ENCODE measurements at places on chromosomes 1 and 21.

GRCh38 chr1:66770694-66771093 is 18.4 kb downstream of the DYNLT5 start:
- no peak for DNase-seq

- no peak for DNase-seq
These were observed 3.5 kb downstream of the C1orf116 start for GRCh38 chr1:207028884-207029650.

DNA sequence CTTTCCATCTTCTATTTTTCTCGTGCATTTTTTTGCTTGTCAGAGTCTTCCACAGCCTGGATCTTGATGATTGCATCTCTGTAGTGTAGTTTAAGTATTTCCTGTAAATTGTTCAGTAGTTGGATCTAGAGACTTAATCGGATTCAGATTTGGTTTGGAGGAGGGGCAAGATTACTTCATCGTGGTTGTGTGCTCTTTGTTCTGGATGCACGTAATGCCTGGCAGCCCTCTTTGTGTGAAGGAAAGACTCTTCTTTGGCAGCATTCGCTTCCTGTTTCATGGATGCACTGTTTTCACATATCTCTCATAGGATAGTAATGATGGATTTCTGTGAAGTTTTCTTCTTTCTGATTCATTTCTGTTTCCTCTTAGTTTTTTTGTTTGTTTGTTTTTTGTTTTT is 14.2 kb downstream of the SEMA4A start:
- DNase-seq: no peak

DNA sequence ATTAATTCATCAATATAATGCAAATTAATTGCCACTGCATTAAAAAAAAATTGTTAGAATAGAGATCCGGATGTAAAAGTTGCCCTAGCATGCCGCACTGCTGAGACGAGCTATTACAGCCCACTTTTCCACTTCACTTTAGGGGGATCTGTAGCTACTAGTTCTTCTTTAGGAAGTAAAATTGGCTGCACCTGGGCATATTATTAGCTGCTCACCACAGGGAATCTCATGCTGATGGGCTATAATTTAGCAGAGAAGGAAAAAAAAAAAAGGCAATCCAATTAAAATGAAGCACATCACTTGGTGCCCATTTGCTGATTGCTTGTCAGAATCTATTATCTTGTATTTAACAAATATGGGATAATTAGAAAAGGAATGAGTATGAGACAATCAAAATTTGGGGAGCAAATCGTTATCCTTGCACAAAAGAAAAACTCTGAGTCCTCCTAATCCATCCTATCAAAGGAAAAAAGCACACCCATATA is 233.4 kb downstream of the DSCAM start:
- DNase-seq: no peak

GRCh38 chr1:2887941-2888855 is 86.7 kb upstream of the TTC34 start:
- no peak for DNase-seq

GRCh38 chr1:150973836-150974579 is 627 bp downstream of the CERS2 start:
- DNase-seq: peak; percentile 51

- DNase-seq: peak; percentile 74
These were observed 118.8 kb upstream of the PBX1 start for GRCh38 chr1:164440232-164440631.
